ENCODE measurements at places on chromosomes 6 and 20.

GRCh38 chr6:112470376-112470775, 123.2 kb downstream of the RFPL4B start:
- DNase-seq, result no peak

DNA sequence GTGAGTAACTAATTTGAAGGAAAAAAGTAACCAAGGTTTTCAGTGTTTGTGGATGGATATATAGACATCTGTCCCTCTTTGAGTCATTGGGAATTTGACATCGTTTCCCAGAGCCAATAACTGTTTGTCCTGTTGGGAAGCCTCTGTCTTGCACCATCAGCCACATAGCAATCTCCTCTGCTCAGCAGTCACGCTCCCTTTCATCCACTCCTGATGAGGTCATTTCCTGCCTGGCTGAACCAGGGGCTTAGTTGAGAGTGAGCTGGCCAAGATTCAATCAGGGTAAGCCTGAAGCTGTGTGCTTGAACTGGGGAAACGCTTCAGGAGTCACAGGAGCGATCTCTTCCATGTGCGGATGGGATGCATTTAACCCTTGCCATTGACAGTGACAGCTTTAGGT, 121.5 kb upstream of the FOXQ1 start:
- DNase-seq, result no peak

- no peak for DNase-seq
Measured at GRCh38 chr20:51388756-51389542, 153.6 kb downstream of the NFATC2 start.

DNA sequence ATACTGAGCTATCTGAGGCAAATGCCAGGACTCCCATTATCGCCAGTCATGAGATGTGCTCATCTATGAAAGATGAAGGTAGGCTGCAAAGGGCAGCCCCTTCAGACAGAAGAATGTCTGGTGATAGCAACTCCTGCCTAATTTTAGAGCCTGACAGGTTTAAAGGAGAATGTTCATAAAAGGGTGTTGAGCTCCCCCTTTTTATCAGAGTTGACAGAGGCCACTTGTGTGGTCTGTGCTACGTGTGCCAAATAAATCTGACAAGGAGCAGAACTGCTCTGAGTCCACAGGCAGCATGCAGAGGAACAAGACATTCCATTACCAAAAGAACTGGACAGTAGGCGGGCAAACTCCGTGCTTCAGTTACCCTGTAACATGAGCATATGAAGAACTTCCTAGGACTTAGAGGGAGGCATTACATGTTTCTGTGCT, 101.8 kb downstream of the PREP start:
- no peak for DNase-seq

- no peak for DNase-seq
Measured at GRCh38 chr6:162751211-162751859, 23.6 kb downstream of the PACRG start.

- DNase-seq, result no peak
Measured at GRCh38 chr6:3843379-3844096, 5.6 kb upstream of the FAM50B start.

- DNase-seq, result peak; percentile 4
Measured at GRCh38 chr6:139839506-139840156, 465.2 kb upstream of the CITED2 start.

- DNase-seq, result no peak
Measured at GRCh38 chr6:65819152-65819551, 112.1 kb upstream of the EYS start.

- DNase-seq, result no peak
Measured at GRCh38 chr6:112434896-112435435, 87.8 kb downstream of the RFPL4B start.

GRCh38 chr6:155115893-155116570, 120.9 kb downstream of the TIAM2 start:
- DNase-seq, result no peak

GRCh38 chr6:139337830-139338229, 36.6 kb downstream of the CITED2 start:
- no peak for DNase-seq

DNA sequence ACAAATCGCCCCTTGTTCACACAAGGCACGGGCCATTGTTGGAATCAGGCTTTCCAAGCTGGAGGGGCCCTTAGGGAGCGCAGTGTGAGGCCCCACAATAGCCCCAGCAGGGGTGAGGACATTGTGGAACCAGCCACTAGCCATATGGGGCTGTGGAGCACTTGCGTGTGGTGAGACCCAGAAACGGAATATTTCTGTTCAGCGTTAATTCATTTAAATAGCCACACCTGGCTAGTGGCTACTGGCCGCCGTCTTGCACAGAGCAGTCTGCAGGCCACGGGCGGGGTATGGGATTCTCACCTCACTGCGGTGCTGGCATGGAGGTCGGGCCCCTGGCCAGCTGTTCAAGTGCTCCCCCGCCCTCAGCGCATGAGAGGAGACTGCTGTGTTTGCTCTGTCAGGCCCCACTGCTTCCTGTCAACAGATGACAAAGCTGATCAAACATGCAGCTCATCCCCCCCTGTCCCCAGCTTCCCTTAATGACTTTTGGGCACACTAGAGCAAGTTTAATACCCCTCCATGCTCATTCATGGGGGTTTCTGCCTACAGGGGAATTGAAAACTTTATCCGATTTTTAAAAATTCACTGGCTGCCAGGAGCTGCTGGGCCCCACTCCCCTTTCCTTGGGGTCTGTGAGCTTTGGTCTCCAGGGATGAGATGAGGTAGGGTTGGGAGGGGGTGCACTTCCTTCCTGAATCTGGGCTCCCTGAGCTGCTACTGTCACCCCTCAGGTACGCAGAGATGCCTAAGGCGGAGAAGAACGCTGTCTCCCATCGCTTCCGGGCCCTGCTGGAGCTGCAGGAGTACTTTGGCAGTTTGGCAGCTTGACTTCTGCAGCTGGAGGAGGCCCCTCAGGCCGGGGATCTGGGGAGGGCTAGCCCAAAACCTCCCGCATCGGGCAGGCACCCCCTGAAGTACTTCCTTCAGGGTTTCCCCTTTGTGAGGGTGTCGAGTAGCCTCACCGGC, 13.6 kb downstream of the ITPA start:
- peak; percentile 53 for DNase-seq

- DNase-seq, result no peak
Measured at GRCh38 chr6:22366214-22366613, 69.4 kb upstream of the PRL start.

DNA sequence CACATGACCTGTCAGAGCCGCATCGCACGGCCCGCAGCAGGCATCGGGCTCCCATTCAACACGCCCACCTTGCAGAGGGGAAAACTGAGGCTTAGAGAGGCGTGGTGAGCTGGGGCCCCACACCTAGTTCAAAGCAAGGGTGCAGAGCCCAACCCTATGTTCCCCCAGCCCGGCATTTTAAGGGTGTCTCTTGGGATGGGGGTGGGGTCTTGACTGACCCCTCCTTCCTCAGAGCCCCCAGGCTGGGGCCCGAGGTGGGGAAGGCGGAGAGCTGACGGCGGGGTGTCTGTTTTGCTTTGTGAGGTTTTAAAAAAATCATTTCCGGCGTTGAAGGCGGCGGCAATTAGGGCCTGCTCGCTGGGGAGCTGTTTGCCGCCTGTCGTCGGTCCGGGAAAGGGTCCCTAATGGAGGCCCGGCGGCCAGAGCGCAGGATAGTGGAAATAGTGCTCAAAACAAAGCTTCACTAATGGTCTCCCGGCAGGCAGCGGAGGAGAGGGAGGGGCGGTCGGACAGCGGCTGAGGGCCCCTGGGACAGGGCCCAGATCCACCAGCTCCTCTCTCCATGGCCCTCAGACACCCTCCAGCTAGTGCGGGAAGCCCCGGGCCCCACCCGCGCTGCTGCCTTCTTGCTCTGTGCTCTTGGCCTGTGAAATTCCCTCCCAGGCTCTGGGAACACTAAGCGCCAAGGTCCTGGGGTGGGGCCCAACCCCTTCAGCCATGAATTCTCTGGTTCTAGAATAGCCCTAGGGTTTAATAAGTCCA, 11.9 kb downstream of the VSTM2L start:
- peak; percentile 21 for DNase-seq

DNA sequence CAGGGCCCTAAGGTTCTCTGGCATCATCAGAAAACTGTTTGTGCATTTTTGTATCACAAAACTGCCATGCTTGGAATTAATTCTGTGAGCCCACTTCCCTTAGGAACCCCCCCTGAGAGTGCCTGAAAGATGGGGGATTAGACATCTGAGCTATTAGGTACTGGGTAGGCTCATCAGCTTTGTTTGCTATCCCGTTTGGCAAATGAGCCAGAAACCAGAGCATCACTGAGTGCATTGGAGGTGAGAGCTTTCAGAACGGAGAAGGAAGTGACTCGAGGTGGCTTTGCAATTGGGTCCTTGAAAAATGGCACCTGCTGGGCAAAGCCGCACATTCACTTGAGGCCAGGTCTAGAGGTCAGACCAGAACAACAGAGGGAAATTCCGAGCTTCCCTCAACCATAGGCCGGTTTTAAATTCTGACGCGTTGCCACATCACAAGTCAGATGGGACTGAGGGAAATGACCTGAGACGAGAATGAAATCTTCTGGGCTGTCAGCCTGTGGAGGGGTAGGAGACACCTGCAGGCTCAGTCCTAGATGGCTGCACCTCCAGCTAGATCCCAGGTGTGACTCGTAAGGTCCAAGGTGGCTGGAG, 8.4 kb upstream of the GLP1R start:
- peak; percentile 67 for DNase-seq

- no peak for DNase-seq
Measured at GRCh38 chr20:50932691-50933280, 1.5 kb upstream of the ADNP start.

DNA sequence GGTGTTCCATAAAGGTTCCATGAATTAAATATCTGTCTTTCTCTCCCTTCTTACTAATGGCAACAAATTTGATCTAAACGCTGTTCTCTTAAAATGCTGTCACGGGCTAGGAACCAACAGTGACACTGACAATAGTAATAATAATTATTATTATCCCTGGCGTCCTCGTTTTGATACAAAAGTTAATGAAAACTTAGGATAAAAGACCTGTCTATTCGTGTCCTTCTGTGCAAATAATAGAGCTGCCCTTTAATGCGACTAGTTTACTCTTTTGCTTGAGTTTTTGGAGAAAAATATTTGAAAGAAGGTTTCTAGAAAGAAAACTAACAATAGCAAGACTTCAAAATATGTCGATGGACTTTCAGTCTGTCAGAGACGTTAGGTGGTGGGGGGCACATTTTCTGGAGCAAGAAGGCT, 4.3 kb downstream of the VGLL2 start:
- DNase-seq, result no peak

DNA sequence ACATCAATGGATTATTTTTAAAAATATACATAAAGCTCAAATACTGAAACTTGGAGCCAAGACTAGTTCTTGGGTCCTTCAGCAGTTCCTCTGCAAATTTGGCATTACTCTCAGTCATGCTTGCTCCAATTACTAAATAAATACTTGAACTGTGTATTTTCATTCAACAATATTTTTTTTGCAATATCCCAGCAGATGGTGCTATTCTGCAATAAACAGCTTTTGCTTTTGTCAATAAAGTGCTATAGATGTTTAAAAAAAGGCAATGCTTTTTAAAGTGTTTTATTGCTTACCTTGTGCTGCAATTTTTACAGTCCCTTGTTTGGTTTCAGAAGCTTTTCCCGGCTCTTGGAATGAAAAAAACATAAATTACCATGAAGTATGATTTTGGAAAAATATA, 243.4 kb downstream of the TRDN start:
- peak; percentile 9 for DNase-seq

DNA sequence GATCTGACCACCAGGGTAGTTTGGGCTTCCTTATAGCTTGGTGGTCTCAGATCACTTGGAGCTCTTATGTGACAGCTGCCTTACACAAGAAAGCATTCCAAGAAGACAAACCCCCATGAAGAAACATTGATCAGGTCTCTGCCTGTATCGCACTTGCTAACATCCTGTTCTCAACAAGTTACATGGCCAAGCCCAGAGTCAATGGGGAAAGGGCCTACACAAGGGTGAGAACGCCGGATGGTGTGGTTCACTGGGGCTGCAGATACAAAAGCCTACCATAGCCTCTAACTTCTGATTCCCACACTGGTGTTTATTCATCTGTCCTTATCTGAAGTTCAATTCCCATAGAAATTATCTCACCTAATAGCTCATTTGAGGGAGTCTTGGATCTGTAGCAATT, 235.5 kb downstream of the SYNDIG1 start:
- no peak for DNase-seq

GRCh38 chr20:11437611-11438380, 479.9 kb upstream of the BTBD3 start:
- DNase-seq, result no peak

GRCh38 chr20:37406010-37406998, 60.4 kb downstream of the SRC start:
- peak; percentile 77 for DNase-seq

GRCh38 chr6:68880050-68880813, 245.2 kb downstream of the ADGRB3 start:
- no peak for DNase-seq

DNA sequence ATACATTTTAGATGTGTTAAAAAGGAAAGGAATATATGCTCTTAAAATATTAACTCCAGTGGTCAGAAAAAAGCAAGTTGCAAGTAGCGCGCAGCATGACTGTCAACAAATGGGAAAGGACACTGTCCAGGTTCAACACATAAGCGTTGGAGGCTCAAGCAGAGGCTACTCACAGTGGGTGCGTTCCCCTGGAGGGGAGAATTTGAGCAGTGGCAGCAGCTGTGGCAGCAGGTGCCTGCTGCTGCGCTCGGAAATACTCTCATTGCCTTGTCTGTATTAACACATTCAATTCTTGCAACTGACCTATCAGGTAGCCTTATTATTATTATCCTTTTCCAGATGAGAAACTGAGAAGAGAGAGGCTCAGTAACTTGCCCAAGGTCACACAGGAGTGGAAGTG, 21.9 kb upstream of the CCN6 start:
- DNase-seq, result no peak

GRCh38 chr20:48824830-48825565, 2.8 kb downstream of the PREX1 start:
- DNase-seq, result peak; percentile 30
